Activated T-helper 1 cell treated with Interleukin-2 at 50 U/mL for 16 hours (primary cell): ENCODE measurements at places on chromosomes 1 and 21.

- DNase-seq, result no peak
Measured at GRCh38 chr1:55359611-55360010, 144.4 kb upstream of the USP24 start.

GRCh38 chr1:43272576-43273571 lies 3.1 kb downstream of the TMEM125 start:
- DNase-seq, result no peak

GRCh38 chr1:942411-942821 lies 16.6 kb downstream of the NOC2L start:
- no peak for DNase-seq

- DNase-seq, result no peak
Measured at GRCh38 chr21:38086580-38086979, 170.2 kb upstream of the KCNJ15 start.

DNA sequence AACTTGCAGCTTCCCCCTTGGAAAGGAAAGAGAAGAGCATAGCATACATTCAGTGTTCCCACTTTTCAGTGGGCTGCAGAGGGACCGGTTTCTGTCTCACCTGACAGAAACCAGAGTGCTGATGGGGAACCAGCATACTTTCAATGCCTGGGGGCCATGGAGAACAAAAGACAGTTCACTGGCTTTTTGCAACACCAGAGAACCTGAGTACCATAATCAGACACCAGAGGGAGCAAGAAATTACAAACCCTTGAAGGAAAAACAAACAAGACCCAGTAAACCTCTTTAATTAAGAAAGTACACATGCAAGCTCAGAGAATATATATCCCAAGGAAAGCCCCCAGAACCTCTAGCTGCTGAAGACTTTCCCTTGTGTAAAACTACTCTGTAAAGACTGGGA lies 51.1 kb downstream of the CSMD2 start:
- DNase-seq, result no peak

DNA sequence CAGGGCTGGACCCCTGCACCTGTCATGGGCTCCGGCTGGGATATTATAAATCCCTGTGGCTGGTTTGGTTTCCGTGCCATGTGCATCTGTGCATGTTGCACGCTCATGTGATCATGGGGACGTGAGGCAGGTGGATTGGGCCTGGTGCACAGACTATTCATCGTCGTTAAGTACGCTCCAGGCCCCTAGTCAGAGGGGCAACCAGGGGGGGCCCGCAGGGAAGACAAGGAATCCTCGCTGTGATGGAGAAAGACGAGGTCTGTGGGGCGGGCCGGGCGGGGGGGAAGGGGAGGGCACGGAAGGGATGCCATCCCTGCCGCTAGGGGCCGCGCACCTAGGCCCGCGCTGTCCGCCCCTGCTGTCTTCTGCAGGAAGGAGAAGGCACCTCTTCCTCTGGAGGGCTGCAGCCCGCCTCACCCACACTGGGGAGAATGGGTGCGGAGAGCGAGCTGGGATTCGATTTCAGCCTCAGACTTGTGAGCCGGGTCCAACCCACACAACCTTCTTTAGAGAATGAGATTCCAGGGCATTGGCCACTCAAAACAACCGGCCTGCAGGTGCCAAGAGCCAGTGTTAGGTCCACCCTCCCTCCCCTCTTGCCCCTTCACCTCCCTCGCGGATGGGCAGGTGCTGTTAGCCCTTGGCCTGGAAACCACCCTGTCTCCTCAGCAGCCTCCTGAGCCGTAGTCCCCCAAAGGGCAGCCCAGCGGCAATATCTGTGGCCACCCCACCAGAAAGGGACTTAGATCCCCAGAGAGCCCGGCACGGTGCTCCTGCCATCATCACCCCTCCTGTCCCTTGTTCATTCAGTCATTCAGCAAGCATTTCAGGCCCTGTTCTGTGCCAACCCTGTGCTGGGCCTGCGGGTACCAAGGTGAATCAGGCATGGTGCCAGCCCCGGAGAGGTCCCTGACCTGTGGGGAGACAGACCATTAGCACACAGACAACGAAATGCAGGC lies 950 bp upstream of the LRP8 start:
- DNase-seq, result no peak

- DNase-seq, result no peak
Measured at GRCh38 chr1:176847052-176847451, 317.5 kb downstream of the ASTN1 start.

DNA sequence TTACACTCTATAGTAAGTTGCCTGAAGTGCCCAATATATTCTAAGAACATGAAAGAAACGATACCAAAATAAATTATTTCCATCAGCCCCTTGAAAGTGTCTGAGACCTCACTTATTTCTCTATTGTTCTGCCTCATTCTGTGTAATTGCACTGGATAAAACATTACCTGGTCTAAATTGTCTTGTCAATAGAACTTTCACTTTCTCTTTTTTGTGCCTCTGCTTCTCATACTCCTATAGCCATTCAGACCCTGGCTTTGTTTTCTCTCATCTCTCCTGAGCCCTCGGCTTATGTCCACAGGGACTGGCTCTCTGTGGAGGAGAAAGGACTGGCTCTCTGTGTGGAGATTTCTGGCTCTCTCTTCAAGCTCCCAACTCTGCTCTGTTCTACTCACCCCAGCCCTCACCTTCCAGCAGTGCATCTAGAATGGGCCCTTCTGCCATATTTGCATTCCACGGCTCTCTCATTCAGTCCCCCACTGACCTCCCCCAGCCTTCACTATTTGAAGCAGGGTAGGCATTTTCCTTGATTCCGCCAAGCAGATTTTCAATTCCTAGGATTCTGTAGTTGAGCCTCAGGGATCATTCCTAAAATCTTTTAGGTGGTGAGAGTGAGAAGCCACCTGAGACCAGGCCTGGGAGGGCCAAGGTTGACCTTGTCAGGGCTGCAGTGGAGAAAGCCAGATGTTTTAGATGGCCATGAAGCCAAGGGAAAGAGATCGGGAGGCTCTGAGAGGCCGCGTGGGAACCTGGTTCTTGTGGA lies 15.9 kb upstream of the GALNT2 start:
- DNase-seq, result no peak

GRCh38 chr1:204627436-204627835 lies 58.1 kb downstream of the LRRN2 start:
- no peak for DNase-seq

DNA sequence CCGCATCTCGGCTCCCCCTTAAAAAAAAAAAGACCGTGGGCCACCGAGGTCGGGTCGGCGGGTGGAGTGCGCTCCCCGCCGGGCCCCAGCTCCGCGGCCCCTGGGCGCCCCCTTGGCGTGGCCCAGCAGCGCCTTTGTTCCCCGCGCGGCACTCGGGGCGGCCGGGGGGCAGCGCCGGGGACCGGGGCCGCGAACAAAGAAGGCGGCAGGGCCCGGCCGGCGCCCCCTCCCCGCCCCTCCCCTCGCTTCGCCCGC lies 571 bp downstream of the MARCKSL1 start:
- no peak for DNase-seq

DNA sequence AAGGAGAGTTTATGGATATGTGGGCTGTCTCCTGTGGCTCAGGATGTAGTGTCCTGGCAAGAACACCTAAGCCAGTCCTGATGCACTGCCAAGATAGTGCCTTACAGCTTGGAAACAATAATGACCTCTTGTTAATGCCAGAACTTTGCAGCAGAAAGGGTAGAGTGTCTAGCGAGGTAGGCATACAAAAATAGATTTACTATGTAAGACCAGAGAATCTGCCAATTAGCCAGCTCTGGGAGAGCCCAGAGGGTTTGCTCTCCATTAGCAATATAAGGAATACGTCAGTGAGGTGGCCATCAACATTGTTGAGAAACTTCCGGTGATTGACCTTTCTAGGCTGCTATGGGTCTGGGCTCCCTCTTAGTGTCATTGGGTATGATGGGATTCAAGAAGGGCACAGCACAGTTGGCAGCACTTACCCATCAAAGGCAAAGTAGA lies 178.5 kb upstream of the GALNT2 start:
- no peak for DNase-seq

DNA sequence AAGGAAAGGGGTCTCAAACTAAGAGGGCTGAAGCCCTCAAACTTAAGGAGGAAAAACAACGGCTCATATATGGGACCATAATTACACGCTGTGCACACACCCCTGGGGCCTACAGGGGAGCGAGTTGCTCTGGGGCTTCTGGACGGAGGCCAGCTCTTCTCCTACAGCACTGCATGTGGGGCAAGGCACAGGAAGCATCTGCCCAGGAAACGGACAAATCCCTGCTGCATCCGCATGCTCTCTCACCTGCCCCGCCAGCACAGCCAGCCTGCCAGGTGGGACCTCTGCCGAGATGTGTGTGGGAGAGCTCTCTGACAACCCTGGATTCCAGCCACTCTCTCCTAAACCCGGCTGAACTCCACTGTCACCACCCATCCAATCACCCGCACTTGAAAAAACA lies 54.1 kb downstream of the MRPL37 start:
- no peak for DNase-seq
